ENCODE measurements at places on chromosomes 11 and 22. TPM values are rescaled to one million over a fixed set of nuclear protein-coding genes. Genes with fewer than 3 reads are reported as not detected.

DNA sequence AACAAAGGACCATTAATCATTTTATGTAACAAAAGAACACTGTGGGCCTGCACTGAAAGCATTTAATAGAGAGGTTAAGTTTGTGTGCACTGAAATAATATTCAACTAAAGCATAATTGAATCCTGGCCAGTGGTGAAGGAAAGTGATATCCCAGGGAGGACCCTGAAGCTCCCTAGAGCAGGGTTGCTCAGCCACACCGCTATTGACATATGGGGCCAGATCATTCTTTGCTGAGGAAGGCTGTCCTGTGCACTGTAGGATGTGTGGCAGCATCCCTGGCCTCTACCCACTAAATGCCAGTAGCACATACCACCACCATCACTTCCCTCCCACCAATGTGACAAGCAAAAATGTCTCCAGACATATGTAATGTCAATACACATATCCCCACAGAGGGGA is 166.1 kb upstream of the MTNR1B start:
- DNase-seq: no peak

GRCh38 chr11:64233913-64234586 is at the start of gene VEGFB:
Gene VEGFB, plus strand, starts transcription at chr11:64234584. Its CDS starts 250 bp downstream, at chr11:64234834.
- DNase-seq: peak; percentile 84

GRCh38 chr22:36289406-36289870 is 36.5 kb downstream of the APOL1 start:
- no peak for DNase-seq

- no peak for DNase-seq
Measured at GRCh38 chr11:45655012-45655283, 10.5 kb downstream of the CHST1 start.

DNA sequence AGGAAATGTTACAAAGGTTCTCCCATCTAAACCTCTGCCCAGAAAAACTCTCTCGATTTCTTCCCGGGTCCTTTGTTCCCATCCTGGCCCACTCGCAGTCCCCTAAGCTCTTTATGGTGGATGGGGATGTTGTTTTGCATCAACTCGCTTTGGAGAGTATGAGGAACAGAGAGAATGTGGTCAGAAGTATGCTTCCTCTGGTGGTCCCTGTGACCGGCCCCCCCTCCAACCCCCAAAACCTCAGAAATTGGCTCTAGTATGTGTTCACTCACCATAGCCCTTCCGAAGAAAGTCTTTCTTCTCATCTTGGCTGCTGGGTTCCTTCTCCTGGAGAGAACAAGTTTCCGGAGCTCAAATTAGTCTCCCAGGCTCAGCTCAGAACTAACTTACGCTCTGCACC is 54.4 kb downstream of the GRAMD1B start:
- DNase-seq: no peak

DNA sequence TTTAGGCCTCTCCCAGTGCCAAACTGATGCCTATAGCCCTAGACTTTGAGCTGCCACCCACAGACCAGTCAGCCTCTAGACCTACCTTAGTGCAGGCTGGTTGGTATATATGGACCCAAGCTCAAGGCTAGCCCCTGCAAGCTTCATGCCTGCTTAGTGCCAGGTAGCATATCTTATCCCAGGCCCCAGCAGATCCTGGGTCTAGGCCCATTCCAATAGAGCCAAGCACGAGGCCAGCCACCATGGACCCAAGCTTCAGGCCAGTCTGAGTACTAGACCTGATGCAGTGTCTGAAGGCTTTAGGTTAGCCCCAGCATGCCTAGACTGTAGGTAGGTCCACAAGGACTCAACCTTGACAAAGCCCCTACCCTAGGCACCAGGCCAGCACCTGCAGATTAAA is 1081.7 kb downstream of the JRKL start:
- no peak for DNase-seq

GRCh38 chr11:97893612-97894011 is 1127.1 kb upstream of the CNTN5 start:
- no peak for DNase-seq

- no peak for DNase-seq
Measured at GRCh38 chr11:116787436-116787785, 412 bp downstream of the ZPR1 start.

- DNase-seq: peak; percentile 91
Measured at GRCh38 chr11:783581-784015, 6.3 kb downstream of the CEND1 start.

- DNase-seq: peak; percentile 62
Measured at GRCh38 chr22:48181263-48181955, 1419.0 kb downstream of the TBC1D22A start.

DNA sequence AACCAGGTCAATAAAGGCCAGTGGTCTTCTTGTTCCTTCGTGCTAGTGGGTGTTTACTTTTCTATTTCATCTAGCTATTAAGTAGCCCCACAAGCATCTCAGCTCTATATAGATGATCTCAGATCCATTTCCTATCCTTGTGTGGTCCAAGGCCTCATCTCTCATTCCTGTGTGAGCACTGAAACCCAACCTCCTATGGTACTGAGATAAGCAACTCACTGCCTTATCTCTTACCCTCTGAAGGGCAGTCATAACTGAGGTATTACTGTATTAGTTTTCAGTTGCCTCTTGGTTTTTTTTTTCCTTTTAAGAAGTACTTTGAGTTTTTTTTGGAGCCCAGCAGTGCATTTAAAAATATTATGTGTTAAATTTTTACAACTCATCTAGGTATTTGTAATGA is 28.3 kb downstream of the ACER3 start:
- DNase-seq: no peak

DNA sequence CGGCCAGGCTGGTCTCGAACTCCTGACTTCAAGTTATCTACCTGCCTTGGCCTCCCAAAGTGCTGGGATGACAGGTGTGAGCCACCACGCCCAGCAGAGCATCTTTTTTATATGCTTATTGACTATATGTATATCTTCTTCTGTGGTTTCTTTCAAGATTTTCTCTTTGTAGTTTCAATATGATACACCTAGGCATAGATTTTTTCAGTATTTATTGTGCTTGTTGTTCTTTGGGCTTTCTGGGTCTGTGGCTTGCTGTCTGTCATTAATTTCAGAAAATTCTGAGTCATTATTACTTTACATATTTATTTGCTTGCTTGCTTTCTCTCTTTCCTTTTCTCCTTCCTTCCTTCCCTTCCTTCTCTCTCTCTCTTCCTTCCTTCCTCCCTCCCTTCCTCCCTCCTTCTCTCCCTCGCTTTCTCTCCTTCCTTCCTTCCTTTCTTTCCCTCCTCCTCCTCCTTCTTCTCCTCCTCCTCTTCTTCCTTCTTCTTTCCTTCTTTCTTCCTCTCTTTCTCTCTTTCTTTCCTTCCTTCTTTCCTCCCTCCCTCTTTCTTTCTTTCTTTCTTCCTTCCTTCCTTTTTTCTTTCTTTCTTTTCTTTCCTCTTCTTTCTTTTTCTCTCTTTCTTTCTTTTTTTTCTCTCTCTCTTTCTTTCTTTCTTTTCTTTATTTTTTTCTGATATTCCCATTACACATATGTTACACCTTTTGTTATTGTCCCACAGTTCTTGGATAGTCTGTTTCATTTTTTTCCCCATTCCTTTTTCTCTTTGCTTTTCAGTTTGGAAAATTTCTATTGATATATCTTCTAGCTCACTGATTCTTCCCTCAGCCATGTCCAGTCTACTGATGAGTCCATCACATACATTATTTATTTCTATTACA is 10.9 kb upstream of the DCHS1 start:
- DNase-seq: no peak

- no peak for DNase-seq
Measured at GRCh38 chr11:57279116-57279515, 42.1 kb upstream of the APLNR start.

DNA sequence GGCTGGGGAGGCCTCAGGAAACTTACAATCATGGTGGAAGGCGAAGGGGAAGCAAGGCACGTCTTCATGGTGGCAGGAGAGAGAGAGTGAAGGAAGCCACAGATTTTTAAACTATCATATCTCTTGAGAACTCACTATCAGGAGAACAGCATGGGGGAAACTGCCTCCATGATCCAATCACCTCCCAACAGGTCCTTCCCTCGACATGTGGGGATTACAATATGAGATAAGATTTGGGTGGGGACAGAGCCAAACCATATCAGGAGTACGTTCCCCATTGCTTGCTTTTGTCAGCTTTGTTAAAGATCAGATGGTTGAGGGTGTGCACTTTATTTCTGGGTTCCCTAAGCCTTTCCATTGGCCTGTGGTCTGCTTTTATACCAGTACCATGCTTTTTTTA is 53.7 kb upstream of the E2F8 start:
- DNase-seq: no peak

- DNase-seq: no peak
Measured at GRCh38 chr11:112534208-112534607, 273.5 kb upstream of the PLET1 start.

- peak; percentile 58 for DNase-seq
Measured at GRCh38 chr11:134037046-134037908, 31.6 kb upstream of the JAM3 start.

- DNase-seq: no peak
Measured at GRCh38 chr22:21067901-21068680, 22.3 kb downstream of the LRRC74B start.

- DNase-seq: no peak
Measured at GRCh38 chr11:123408619-123409455, 21.2 kb upstream of the GRAMD1B start.

DNA sequence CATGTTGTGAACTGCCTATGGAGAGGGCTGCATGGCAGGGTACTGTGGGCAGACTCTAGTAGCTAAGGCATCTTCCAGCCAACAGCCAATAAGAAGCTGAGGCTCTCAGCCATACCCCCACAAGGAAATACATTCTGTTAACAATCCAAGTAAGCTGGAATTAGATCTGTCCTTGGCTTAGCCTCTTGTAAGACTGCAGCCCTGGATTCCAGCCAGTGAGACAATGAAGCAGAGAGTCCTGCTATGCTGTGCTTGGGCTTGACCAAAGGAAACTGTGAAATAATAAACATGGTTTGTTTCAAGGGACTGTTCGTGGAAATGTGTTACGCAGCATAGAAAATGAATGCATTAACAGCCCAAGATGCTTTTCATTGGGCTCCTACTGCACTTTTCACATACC is 1097.4 kb upstream of the CCDC90B start:
- no peak for DNase-seq

- no peak for DNase-seq
Measured at GRCh38 chr11:122850076-122850631, 11.9 kb downstream of the CRTAM start.

GRCh38 chr11:330694-331357 is 10.2 kb upstream of the IFITM3 start:
- no peak for DNase-seq

- DNase-seq: peak; percentile 45
Measured at GRCh38 chr11:47435687-47436086, 9.4 kb upstream of the PSMC3 start.

DNA sequence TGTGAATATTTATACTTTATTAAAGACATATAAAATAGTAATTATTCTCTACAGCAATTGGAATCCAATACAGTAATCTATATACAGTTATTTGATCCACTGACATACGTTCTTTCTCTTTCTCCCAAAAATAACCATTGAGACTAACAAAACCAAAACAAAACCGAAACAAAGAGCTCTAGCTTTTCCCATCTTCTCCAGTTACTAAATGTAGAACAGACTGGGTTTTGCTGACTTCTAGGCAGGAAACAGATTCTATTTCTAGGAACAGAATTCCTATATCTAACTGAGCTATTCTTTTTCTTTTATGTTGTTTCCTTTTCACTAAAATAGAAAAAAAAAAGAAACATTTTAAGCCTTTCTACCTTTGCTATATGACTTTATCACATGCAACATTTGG is 80.1 kb downstream of the PACS1 start:
- DNase-seq: no peak

GRCh38 chr11:125954945-125955640 is 9.2 kb downstream of the VSIG10L2 start:
- no peak for DNase-seq

- no peak for DNase-seq
Measured at GRCh38 chr11:86192519-86193257, 51.9 kb upstream of the EED start.

DNA sequence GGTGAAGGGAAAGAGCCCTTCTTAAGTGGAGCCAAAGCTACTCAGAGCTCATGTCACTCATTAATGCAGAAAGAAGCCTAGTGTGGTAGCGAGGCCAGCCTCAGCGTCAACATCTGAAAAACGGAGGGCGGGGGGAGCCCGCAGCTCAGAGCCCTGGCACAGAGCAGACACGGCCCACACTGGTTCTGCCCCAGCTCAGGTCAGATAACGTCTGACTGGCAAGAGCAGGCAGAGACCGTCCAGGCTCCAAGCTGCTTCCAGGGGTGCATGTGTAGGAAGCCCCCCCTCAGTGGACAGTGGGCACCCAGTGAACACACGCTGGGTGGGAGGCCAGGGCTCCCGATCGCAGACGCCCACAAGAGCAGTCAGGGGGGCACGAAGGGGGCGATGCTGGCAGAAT is 100.8 kb downstream of the SHANK2 start:
- DNase-seq: peak; percentile 42

- DNase-seq: no peak
Measured at GRCh38 chr22:37379085-37379484, 48.2 kb downstream of the ELFN2 start.

DNA sequence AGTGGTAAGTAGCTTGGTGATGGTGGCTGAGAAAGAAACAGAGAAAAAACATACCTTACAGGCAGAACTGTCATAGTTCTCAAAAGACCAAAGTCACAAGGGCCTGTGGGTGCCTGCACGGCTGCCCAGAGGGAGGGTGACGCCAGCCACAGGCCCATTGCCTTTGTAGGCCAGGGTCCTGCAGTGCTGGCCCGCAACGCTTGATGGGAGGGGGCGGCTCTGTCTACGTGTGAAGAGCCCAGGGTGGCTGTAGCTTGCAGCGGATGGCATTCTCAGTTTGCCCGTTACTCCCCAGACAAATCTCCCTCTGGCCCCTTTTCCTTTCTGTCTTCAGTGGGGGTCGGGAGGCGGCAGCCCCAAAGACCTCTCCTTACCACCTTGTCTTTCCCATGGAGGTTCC is 24.7 kb upstream of the B3GAT1 start:
- no peak for DNase-seq

DNA sequence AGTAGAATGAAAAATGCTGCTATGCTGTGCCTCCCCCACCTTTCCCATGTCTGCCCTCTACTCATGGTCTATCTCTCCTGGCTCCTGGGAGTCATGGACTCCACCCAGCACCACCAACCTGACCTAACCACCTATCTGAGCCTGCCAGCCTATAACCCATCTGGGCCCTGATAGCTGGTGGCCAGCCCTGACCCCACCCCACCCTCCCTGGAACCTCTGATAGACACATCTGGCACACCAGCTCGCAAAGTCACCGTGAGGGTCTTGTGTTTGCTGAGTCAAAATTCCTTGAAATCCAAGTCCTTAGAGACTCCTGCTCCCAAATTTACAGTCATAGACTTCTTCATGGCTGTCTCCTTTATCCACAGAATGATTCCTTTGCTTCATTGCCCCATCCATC is 14.9 kb upstream of the HBE1 start:
- DNase-seq: no peak

CABP4 gene
- 2.1 TPM for total RNA-seq

OR8G1 gene
- total RNA-seq: not detected

SLC15A3 gene
- total RNA-seq: 89.2 TPM

RASL10A gene
- 2.2 TPM for total RNA-seq

OR8U1 gene
- total RNA-seq: not detected

PGGHG gene
- total RNA-seq: 43.3 TPM

SERPING1 gene
- total RNA-seq: 306 TPM

HTR3B gene
- total RNA-seq: not detected

GVQW3 gene
- 1.9 TPM for total RNA-seq

MTNR1B gene
- not detected for total RNA-seq

MFRP gene
- total RNA-seq: not detected

HIRA gene
- 21.4 TPM for total RNA-seq

OR4C11 gene
- not detected for total RNA-seq

ASCC2 gene
- 66.1 TPM for total RNA-seq

SLC25A18 gene
- total RNA-seq: 3.1 TPM

MS4A7 gene
- total RNA-seq: 90.9 TPM

ZNF280B gene
- total RNA-seq: not detected

MMP8 gene
- 2.7 TPM for total RNA-seq
